Stimulated activated memory B cell treated with anti-CD40 and anti-IgM and Interleukin-4, amounts not matched to agents 10 μg/mL and 1 μg/mL and 100 μg/mL, for 72 hours (primary cell): ENCODE measurements at places on chromosomes 11 and 22.

DNA sequence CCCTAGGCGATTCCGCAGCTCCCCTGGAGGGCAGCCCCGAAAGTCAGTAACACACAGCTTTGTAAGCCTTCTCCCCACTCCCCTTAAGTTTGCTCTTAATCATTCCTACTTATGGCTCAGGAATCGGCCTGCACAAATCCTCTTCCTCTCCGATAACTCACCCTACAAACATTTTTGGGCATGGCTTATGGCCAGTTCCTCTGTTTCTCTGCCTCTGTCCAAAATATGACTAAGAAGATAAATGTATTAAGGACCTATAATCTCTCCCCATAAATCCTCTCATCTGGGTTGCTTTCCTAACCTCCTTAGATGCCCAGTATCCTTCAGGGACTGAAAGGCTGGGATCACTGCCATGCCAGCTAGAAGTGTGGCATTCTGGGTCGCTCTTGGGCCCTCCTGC, 41.0 kb downstream of the PAMR1 start:
- H3K4me1 ChIP-seq: no peaks in the 10 kb centered on the region
- H3K4me3 ChIP-seq: no peak overlapping the region
- no peak overlapping the region for H3K27ac ChIP-seq
- no peaks in the 10 kb centered on the region for H3K36me3 ChIP-seq
- peaks cover 63% of the 10 kb centered on the region for H3K27me3 ChIP-seq

- no peak for ATAC-seq
- no peak overlapping the region for H3K4me3 ChIP-seq
- no peaks in the 10 kb centered on the region for H3K36me3 ChIP-seq
- peaks cover 11% of the 10 kb centered on the region for H3K27me3 ChIP-seq
- H3K4me1 ChIP-seq: peaks cover 14% of the 10 kb centered on the region
Observed at GRCh38 chr11:115705200-115705599, 201.0 kb upstream of the CADM1 start.

GRCh38 chr11:67572747-67573419, 10.7 kb upstream of the GSTP1 start:
- peaks cover 45% of the 10 kb centered on the region for H3K27me3 ChIP-seq
- H3K4me1 ChIP-seq: peaks cover 14% of the 10 kb centered on the region
- no peaks in the 10 kb centered on the region for H3K36me3 ChIP-seq
- ATAC-seq: no peak
- H3K27ac ChIP-seq: no peak overlapping the region

- no peaks in the 10 kb centered on the region for H3K27me3 ChIP-seq
- H3K4me3 ChIP-seq: no peak overlapping the region
- peaks cover 24% of the 10 kb centered on the region for H3K36me3 ChIP-seq
- H3K27ac ChIP-seq: no peak overlapping the region
- ATAC-seq: no peak
- H3K4me1 ChIP-seq: peaks cover 18% of the 10 kb centered on the region
Observed at GRCh38 chr22:20866736-20867135, 7.9 kb downstream of the SNAP29 start.

DNA sequence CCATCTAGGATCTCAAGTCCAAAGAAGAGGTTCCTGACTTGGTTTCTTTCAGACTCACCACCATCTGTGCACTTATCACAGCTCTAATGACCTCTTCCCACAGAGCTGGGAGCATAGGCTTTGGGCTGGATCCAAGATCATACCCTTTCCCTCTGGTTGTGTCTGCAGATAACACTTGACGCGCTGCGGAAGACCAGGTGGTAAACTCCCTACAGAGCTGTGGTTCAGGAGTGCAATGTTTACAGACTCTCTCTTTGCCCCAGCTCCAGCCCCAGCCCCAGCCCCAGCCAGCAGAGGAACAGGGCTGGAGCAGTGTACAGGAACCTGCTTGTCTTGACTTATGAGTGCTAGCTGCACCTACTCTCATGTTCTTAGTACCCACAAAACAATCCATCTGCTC, 274.4 kb upstream of the SYN3 start:
- H3K27ac ChIP-seq: no peak overlapping the region
- H3K27me3 ChIP-seq: no peaks in the 10 kb centered on the region
- no peak overlapping the region for H3K4me3 ChIP-seq
- peaks cover 16% of the 10 kb centered on the region for H3K4me1 ChIP-seq

DNA sequence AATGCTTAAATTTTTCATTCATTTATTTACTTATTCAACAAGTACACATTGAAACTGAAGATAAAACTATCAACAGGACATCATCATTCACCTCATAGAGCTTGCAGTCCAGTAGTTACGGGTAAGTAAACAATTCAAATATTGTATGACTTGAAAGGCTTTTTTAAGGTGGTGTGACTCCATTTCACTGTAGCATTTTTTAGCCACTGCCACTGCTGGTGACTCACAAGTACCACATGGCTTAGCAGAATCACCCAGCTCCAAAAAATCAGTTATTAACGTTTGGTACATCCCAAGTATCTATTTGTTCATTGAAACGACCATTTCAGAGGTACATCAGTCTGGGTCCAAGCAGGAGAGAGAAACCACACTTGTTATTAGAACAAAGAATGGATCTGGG, 427.9 kb upstream of the DDI1 start:
- H3K4me3 ChIP-seq: no peak overlapping the region
- H3K4me1 ChIP-seq: no peaks in the 10 kb centered on the region
- ATAC-seq: no peak
- H3K27ac ChIP-seq: no peak overlapping the region

GRCh38 chr11:128198216-128198772, 389.1 kb downstream of the ETS1 start:
- no peak overlapping the region for H3K4me3 ChIP-seq
- no peaks in the 10 kb centered on the region for H3K27me3 ChIP-seq
- no peaks in the 10 kb centered on the region for H3K36me3 ChIP-seq
- no peak for ATAC-seq
- H3K27ac ChIP-seq: no peak overlapping the region
